NCI-H510A treated with DMSO at 0.1 percent for 48 hours (cell line): ENCODE measurements at places on chromosomes 12 and 14.
A peak's percentile ranks its signal among the peaks of the same experiment; 100 is the strongest.

DNA sequence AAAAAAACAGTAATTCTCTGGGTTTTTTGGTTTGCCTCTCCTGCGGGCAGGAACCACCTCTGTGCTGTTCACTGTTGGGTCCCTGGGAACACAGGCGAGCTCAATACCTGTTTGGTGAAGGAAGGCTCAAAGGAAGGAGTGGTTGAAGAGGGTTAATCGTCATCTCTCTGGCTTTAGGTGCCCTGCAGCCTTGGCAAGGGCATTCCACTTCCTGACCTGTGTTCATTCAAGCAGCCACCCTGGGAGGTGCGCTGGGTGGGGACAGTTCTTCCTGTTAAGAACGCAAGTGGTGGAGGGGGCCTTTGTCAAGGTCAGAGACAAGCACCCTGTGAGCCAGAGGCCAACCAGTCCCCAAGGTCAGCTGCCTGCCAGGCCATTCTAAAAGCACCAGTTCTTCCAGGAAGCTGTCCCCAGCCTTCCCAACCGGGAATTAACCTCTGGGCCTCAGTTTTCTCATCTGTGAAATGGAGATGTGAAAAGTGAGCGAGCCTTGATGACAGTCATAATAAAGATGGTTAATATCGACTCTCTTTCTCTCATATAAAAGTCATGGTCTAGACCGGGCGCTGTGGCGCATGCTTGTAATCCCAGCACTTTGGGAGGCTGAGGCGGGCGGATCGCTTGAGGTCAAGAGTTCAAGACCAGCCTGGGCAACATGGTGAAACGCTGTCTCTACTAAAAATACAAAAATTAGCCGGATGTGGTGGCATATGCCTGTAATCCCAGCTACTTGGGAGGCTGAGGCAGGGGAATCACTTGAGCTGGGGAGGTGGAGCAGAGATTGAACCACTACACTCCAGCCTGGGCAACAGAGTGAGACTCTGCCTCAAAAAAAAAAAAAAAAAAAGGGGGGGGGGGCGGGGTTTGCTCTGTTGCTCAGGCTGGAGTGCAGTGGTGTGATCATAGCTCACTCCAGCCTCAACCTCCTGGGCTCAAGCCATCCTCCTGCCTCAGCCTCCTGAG lies 6.1 kb downstream of the RHOF start:
- DNase-seq = no peak

DNA sequence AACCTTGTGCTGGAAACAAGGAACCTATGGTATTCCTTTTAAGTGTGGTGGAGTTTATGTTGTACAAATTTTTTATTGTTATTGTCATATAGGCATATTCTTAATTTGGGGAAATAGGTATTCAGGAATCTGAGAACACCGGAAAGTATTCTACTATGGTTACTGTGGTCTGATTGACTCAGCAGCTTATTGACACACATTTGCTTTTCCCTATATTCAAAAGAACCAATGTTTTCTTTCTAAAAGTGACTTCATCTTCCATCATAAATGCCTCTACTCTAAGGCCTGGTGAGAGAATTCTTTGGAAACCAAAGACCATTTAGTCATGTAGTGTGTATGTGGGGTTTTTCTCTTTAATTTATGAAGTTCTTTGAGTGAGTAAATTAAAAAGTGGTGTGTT lies 474.8 kb downstream of the TMTC2 start:
- no peak for DNase-seq

- DNase-seq = no peak
Observed at GRCh38 chr12:94802796-94803195, 152.4 kb upstream of the TMCC3 start.

DNA sequence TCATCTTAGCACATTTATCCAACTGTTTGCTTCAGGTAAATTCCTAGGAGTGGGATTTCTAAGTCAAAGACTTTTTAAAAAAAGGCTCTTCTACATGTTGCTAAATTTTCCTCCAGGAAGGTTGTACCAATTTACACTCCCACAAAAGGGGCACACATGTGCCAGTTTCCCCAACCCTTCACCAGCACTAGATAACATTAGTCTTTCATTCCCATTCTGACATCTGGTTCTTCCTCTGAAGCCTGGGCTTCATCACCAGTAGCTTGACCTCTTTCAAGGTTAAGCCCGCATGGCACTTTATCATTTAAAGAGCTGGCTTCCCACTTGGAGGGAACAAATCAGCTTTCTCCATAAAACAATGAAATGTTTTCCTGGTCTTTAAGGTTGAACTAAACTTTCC lies 168.4 kb downstream of the MYRFL start:
- no peak for DNase-seq

DNA sequence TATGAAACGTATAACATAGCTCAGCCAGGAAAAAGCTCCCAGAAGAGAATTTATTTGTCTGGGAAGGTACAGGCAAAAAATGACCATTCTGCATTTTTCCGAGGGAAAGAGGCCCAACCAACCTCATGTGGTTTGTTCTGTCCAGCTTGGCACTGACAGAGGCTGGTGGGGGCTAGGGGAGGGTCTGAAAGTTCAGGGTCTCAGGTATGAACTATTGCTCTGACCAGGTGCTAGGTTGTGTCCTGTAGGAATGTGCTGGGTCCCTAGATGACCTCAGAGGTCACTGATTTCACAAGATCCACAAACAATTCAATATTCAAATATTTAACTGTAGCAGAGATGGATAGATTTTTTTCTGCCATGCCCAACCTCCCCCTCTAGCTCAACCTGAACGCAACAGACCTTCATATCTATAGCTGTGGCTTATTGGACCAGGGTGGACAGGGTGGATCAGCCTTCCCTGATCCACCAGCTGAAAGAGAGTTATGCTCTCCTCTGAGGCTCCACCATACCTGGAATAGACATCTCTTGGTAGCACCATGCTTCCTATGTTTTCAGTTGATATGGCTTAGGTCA lies 32.9 kb upstream of the IFT81 start:
- DNase-seq = no peak

GRCh38 chr14:81062816-81063215 lies 107.4 kb downstream of the TSHR start:
- DNase-seq = peak; percentile 25

GRCh38 chr12:51855586-51856428 lies 7.3 kb upstream of the FIGNL2 start:
- no peak for DNase-seq

- no peak for DNase-seq
Observed at GRCh38 chr12:10941916-10942607, 3.0 kb upstream of the TAS2R14 start.

DNA sequence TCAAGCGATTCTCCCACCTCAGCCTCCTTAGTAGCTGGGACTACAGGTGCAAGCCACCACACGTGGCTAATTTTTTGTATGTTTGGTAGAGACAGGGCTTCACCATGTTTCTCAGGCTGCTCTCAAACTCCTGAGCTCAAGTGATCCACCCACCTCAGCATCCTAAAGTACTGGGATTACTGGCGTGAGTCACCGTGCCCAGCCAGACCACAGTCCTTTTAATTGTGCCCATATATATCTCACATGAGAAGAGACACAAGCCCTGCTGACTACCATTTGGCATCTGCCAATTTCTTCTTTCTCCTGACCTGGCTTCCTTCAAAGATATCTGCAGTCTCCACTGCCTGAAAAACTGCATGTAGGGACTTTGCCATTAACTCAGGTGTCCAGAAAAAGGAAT lies 142.5 kb downstream of the DPY19L2 start:
- DNase-seq = no peak

GRCh38 chr14:37658156-37658555 lies 62.7 kb downstream of the TTC6 start:
- no peak for DNase-seq

- DNase-seq = no peak
Observed at GRCh38 chr12:68446384-68446783, 114.2 kb upstream of the MDM1 start.

DNA sequence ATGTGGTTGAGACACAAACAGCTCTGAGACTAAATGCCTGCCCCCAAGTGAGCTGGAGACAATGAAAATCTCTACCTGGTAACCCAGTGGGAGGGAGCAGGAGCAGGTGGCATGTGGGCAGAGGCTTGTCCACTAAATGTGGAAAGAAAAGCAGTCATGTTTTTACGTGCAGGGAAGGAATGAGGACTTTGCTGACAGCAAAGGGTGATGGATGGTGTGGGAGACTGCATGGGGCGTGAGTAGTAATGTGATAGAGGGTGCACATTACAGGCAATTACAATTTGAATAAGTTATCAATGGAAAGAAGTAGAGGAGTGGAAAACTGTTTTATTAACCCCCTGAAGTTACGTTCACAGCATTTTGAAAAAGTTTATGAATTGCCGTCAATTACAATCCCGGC lies 176.6 kb downstream of the NRXN3 start:
- DNase-seq = no peak

- DNase-seq = no peak
Observed at GRCh38 chr12:106692896-106693820, 81.3 kb upstream of the RIC8B start.

- DNase-seq = no peak
Observed at GRCh38 chr12:32828120-32828519, 68.5 kb downstream of the PKP2 start.

GRCh38 chr12:51103977-51104376 lies 20.6 kb upstream of the CSRNP2 start:
- no peak for DNase-seq

DNA sequence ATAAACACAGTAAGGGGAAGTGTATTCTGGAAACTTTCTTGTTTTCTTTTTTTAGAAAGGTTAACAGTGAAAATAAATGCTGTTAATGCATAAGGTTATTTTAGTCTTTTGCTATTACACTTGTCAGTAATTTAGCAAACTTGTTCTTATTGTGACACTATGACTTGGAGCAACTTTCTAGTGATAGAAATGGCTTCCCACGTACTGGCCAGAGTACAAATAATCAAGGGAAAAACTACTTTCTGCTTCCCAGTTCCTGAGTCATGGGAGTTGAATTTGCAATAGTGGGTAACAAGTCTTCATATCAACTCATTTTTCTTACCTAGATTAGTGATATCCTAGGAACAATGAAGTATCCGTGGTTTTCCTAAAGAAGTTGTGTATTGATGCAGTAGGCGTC lies 1072.3 kb downstream of the FLRT2 start:
- DNase-seq = no peak

DNA sequence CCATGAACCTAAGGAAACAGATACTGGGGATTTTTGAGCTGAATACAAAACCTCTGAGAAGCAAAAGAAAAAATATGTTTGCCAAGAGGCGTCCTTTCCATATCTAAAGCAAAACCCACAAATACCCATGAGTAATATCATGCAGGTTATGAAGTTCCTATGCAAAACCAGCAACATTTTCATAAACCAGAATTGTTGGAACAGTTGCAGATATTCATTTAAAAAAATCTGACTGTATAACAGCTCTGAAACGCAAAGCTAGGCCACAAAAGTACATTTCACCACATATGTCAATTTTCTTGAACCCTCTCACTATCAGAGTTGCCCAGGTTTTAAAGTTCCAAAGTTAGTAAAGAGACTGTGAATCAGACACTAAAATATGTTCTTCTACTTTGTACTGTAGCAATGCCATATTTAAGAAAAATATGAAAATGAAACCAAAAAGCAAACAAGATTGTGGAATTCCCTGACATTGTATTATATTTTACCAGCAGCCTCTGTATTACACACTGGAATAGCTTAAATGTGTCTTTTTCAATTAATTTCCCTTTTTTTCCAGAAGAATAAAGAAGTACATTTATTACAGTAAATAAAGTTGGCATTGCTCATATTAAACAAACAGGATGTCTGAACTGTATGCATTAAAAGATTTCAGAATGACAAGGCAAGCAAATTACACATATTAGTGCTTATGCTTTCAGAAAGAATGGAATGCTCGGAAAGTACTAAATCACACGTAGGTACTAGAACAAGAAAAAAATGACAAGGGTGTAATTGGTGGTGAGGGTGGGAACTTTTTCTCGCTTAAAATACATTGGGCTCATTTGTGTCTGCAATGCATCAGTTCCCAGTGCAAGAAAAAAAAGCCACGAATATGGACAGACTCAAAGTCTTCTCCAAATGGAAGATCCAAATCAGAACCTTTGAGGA lies 33.6 kb upstream of the HIF1A start:
- no peak for DNase-seq

- DNase-seq = no peak
Observed at GRCh38 chr14:69780092-69780491, 13.2 kb downstream of the SRSF5 start.

DNA sequence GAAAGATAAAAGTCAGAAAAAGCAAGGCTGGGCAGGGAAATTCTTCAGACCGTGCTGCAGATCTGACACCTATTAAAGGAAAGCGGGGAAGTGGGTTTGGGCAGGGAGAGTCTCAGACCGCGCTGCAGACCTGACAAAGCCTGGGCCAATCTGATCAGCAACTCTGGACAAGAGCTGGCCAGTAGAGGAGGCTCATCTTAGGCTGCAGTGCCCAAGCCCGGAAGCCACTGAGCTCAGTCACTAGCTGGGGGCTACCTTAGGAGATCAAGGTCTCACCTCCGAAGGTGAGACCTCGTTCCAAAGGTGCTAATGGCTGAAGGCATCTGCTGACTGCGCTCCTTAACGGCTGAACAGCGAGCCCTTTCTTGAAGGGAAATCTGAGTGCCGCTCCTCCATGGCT lies 60.2 kb downstream of the SINHCAF start:
- no peak for DNase-seq

DNA sequence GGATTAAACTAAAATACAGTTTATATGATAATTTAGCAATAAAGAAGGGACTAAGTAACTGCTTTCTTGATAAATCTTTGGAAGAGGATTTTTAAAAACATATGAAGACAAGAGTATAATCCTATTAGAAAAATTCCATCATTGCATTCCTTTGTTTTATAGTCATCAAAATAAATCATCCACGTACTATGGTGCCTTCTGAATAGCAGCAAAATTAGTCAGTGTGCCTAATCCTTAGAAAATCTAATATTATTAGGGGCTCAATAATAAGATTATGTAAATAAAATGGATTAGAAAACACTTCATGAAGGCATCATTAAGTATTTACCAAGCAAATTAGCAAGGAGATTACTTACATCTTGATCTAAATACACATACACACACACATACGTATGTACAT lies 102.1 kb downstream of the KCNH5 start:
- DNase-seq = no peak

DNA sequence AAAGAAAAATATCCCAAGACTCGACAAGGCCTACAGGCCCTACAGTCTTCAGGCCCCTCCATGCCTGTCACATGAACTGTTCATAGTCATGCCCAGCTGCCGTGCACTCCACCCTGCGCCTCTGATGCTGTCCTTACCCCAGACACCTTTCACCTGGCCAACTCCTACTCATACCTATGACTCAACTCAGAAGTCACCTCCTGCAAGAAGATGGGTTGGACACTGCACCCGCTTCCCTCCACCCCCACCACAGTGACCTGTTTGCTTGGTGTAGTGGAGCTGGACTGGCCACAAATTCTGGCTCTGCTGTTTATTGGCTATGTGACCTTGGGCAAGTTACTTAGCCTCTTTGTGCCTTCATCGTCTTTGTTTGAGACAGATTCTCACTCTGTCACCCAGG lies 56.2 kb downstream of the PHETA1 start:
- no peak for DNase-seq

DNA sequence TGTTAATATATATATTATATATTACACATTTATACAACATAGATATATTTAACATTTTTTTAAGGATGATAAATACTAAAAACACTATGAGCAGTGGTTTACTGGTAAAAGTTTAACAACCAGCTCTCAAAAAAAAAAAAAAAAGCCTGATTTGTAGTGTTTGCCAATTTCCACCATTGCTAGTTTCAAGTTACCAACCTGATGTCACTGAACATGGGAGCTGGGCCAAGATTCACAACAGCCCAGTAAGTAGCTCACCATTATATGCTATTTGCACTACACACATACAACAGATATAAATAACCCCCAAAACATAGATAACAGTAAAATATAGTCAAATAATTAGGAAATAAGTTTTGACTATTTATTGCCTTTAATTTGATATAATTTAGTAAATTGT lies 28.9 kb upstream of the TMX1 start:
- peak; percentile 78 for DNase-seq
